ENCODE measurements at places on chromosomes 3 and 15.

DNA sequence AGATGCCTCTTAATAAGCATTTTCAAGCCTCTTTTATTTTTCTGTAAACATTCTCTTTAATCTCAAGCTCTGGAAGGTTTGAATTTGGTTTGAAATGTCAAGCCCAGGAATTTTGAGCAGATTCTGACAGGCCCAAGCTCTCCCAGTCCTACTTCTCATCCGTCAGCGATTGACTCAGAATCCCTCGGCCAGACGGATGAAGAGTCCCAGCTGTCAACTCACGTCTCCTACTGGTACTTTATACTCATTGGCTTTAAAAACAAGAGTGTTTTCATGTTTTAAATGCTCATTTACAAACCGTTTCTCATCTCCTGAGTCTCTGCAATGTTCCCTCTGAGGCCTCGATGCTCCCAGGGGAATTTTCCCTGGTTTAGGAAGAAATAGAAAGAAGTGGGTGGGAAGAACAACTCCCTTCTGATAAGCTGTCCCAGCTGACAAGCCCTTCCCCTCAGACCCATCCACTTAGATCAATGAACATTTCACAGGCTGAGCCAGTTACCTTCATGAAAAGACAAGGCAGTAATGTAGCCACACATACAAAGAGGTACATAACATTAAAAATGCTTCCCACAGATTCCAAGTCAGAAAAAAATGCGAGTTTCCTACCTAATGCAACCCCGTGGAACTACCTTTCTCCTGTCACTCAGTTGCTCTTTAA is 478.2 kb upstream of the DPH6 start:
- no peak for DNase-seq

DNA sequence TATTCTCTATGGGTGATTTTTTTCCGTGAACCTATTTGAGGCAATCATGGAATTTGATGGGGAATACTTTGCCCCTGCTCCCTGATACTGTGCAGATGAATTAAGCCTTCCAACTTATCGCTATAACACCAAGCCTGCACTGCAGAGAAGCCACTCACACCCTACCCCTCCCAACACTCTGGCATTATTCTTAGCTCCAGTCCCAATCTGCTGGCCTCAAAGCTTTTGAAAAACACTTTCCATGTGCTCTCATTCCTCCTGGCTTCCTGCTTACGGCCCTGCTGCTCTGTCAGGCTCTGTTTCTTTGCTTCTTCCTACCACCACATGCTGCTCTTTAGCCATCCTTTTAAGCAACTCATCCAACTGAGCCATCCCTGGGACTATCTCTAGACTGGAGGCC is 327.8 kb upstream of the SLCO3A1 start:
- no peak for DNase-seq

DNA sequence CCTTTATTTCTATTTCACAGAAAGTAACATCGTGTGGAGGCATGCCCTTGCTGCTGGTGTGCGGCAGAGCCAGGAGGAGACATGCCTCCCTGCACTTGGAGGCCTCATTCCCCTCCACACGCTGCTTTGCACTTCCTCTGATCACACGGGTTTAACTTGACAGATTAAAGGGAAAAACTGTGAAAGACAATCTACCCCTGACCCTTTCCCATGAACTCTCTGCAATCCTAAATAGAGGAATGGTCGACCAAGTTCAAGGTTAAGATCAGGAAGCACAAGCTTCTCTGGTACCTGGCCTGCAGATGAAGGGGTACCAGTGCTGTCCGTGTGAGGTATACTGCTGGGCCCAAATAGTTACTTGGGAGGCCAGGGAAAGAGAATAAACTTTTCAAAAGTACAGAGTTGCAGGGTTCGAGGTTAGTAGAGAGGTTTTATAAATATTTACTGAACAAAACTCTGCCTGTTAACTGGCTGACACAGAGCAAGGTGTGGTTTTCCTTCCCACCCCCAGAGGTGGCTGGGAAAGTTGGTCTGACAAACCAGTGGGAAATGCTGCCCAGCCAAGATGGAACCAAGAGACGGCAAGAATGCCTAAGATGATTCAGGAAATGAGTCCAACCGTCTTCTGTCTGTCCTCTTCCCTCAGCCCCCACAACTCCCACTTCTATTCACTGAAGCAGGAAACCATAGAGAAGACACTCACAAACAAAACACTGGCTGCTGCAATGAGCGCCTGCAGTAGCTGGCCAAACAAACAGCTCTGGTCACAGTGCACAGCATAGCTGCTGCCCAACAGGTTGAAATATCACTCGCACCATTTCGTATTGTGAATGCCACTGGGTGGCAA is 79.6 kb downstream of the IGF2BP2 start:
- peak; percentile 59 for DNase-seq

- peak; percentile 76 for DNase-seq
Measured at GRCh38 chr3:4986175-4986781, 7.0 kb downstream of the BHLHE40 start.

- DNase-seq = no peak
Measured at GRCh38 chr3:133268726-133269134, 131.1 kb upstream of the BFSP2 start.

GRCh38 chr15:49675041-49675440 is 54.2 kb downstream of the DTWD1 start:
- no peak for DNase-seq

DNA sequence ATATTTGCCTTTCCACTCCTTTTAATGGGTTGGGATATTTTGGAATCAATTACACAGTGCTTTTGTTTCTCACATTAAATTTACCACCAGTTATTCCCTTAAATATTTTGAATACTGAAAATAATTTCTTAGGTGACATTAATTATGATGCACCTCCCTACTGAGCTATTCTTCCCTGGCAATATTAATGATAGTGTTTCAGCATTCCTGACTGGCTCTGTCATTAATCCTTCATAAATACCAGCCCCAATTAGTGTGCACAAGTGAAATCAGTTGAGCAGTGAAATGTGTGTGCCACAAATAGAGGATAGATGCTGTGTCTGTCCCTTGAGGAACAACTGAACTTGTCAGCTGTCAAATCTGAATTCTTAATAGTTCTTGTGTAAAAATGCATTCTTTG is 304.0 kb downstream of the CACNA2D3 start:
- no peak for DNase-seq

GRCh38 chr3:70532806-70533205 is 220.4 kb upstream of the MDFIC2 start:
- DNase-seq = no peak

DNA sequence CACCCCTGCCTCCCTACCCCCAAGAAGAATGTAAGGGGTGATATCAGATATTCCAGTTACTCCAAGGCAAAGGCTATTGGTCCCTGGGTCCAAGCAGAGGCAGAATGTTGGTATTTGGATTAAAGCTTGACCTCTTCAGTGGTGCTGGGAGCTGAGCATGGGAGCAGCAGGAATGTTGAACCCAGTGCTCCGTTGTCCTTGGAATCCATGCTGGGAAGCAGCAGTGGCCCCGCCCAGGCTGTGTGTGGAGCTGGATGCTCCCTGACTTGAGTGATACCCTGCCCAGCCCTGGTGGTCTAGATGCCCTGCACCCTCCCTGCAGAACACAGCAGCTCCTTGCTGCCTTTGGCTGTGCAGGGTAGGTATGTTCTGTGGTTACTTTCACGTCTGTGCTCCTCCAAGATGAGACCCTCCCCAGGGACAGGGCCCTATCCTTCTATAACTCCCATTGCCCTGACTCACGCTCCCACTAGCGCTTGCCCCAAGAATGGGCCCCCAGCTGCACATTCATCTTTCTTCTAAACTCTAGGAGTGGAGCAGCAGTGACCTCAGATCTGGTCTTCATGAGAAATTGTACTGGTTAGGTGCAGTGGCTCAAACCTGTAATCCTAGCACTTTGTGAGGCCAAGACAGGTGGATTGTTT is 35.1 kb downstream of the UMPS start:
- DNase-seq = no peak

GRCh38 chr3:68912376-68912775 is 20.0 kb downstream of the TAFA4 start:
- no peak for DNase-seq

DNA sequence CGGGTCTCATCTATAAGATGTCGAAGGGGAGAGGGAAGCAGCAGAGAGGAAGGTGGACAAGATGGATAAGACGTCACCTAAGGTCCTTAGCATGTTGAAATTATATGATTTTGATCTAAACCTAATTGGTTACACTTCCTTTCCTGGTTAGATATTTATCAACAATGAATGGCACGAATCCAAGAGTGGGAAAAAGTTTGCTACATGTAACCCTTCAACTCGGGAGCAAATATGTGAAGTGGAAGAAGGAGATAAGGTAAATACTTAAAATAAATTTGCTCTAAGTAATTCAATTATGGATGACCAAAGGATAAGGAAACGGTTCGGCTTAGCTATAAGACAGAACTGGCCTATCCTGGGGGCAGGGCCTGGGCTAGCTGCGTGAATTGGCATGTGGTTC is 5.5 kb downstream of the ALDH1A3 start:
- DNase-seq = no peak

GRCh38 chr3:119517112-119517511 is 18.8 kb downstream of the TIMMDC1 start:
- no peak for DNase-seq

DNA sequence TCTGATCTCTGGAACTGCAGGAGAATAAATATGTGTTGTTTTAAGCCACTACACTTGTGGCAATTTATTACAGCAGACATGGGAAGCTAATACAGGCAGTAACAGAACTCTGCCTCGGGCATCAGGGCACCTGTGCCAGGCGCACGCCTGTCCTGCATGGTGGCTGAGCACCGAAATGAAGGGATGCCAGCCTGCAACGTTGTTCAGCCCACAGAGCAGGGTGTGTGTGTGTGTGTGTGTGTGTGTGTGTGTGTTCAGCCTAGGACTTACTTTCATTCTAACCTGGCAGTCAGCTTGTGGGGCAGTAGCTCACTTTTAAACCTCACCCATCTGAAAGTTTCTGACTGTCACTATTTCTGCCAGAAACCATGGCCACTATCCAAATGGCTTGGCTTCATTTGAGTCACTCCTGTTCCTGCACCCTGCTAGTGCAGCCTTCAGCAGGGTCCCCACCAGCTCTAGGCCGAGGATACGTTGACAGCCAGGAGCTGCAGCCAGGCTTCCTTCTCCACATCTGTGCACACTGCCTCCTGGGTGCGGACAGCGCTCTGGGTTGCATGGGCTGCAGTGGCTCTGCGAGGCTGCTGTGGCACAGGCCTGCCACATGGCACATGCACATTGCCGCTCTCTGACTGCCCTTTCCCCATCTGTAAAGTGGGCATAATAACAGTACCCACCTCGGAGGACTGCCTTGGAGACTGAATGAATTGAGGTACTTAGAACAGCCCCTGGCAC is 4.5 kb downstream of the UROC1 start:
- no peak for DNase-seq

- no peak for DNase-seq
Measured at GRCh38 chr3:64213224-64213878, 11.9 kb downstream of the PRICKLE2 start.

- DNase-seq = no peak
Measured at GRCh38 chr3:127915115-127915936, at the start of gene KBTBD12. Gene KBTBD12 (plus strand): TSS chr3:127915232. CDS start chr3:127923062, 7,830 bp downstream.

DNA sequence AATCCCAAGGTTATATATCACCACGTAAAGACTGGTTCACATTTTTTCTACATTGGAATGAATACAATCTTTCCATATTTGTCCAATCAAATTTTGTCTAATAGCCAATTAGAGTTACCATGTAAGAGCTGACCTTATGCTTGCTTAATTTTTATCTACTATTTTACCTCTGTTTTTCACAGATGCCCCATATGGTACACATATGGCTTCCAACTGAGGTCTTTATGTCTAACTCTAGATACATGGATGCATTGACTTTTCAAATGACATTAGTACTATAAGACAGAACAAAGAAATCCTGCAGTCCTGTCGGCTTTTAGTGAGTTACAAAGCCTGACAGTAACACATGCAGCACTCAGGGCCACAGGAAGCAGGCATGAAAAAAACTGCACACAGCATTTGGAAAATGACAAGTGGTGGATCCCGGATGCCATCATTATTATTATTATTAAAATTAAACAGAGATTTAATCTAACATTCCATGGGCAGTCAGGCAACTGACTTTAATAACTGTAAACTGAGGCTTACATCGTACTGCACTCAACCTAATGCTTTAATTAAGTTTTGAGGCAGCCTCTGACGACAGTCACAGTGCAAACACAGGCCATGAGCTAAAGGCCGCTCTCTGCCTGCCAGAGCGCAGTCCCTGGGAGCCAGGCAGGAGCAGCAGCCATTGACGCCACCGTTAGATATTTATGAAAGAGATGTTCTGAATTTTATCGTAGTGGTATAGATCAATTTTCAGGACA is 113.9 kb upstream of the TMCO5A start:
- DNase-seq = no peak

DNA sequence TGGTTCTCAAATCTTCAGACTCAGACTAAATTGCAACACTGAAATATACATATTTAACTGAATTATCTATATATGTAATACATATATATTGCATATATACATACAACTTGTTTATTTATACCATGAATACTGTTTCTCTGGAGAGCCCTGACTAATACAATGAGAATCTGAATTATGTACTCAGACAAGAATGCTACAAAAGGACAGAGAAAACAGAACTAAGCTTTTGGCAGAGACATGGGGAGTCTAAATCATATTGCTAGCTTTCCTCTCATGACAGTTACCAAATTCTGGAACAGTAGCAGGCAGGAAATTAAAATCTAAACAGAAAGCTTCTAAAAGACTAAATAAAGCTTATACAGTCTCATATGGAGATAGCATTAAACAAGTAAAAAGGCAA is 142.4 kb upstream of the KCNMB2 start:
- no peak for DNase-seq

- DNase-seq = no peak
Measured at GRCh38 chr3:45180051-45180450, 33.9 kb upstream of the CDCP1 start.

GRCh38 chr3:72746430-72747411 is 101.5 kb downstream of the SHQ1 start:
- DNase-seq = no peak

- no peak for DNase-seq
Measured at GRCh38 chr15:25812845-25813244, 50.3 kb downstream of the ATP10A start.

DNA sequence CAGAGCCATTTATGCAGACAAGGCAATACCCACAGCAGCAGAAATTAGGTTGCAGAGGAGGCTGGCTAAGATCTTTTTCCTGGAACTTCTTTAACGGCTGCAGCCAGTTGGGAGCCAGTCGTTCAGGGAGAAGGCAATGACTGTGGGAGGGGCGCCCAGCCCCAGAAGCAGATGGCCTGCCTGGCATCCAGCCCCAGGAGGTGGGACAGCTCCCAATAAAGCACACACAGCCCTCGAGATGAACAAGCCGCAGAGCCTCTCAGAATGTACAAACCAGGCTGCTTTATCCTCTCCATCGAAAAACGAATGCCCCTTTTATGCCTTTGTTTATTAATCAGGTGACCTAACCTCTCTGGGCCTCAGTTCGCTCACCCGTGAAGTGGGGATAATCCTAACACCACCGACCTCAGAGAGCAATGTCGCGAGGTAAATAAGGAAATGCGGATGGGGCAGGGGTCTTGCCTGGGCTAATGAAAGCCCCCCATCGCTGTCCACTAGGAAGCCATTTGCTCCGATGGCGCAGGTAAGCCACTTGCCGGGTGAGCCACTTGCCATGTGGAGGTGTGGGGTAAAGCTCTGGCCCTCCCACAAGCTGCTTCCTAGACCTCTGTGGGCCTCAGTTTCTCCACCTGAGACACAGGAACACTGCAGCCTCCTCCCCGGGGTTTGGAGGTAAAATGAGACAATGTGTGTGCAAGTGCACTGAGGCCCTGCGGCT is 35.8 kb downstream of the MGLL start:
- DNase-seq = no peak

- no peak for DNase-seq
Measured at GRCh38 chr3:78129707-78130106, 1089.8 kb downstream of the ROBO2 start.
